ENCODE measurements at places on chromosomes 5 and 9.
A peak's percentile ranks its signal among the peaks of the same experiment; 100 is the strongest.

DNA sequence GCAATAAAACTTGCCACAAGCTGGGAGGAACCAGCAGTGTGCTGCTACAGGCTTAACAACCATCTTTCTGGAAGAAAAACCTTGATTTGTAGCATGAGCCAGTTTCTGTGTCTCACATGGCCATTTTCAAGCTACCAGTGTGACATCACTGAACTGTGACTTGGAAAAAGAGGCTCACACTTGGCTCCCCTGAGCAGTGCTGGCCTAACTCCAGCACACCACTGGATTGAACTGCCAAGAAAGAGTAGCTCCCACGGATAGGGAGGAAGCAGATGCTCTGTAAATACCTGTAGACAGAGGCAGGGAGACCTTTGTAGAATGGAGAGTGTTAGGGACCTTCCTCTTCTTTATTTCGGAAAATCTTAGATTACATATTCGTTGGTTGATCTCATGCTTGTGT lies 197.9 kb downstream of the SH3GL2 start:
- DNase-seq, result no peak

DNA sequence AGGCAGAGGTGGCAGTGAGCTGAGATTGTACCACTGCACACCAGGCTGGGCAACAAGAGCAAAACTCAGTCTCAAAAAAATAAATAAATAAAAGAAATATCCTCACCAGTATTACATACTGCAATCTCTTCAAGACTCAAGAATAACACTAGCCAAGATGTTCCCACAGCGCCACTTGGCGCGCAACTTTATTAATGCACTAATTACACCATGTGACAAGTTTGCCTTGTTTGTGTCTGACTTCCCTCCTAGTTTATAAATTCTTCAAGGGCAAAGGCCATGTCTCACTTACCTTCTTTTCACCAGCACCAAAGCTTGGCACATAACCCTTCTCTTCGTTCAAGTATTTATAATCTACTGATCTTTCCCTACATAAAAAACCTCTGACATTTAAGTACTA lies 4.8 kb downstream of the SKP1 start:
- no peak for DNase-seq

- no peak for DNase-seq
Measured at GRCh38 chr5:75574791-75575190, 36.5 kb upstream of the ANKDD1B start.

DNA sequence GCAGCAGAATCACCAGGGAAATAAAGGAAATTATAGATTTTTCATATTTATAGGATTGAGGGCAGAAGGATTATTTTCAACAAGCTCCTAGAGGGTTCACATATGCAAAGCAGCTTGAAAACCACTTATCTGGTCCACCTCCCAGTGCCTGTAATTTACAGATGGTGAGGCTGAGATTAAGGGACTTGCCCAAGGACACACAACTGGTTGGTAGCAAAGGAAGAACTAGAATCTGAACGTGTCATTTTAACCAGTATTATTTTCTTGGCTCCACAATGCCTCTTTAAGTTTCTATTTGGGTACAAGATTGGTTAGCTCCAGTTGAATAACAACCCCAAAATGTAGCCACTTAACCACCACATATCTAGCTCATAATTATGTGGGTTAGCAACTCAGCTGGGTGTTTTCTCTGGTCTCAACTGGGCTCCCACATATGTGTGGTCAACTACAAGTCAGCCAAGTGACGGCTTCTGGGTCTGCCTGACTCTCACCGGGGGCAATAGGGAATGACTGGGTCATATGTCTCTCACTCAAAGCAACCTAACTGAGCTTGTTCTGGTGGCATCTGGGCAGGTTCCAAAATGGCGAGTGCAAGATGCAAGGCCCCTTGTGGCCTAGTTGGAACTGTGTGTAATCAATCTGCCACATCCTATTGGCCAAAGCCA lies 127.7 kb downstream of the ZDHHC21 start:
- no peak for DNase-seq

DNA sequence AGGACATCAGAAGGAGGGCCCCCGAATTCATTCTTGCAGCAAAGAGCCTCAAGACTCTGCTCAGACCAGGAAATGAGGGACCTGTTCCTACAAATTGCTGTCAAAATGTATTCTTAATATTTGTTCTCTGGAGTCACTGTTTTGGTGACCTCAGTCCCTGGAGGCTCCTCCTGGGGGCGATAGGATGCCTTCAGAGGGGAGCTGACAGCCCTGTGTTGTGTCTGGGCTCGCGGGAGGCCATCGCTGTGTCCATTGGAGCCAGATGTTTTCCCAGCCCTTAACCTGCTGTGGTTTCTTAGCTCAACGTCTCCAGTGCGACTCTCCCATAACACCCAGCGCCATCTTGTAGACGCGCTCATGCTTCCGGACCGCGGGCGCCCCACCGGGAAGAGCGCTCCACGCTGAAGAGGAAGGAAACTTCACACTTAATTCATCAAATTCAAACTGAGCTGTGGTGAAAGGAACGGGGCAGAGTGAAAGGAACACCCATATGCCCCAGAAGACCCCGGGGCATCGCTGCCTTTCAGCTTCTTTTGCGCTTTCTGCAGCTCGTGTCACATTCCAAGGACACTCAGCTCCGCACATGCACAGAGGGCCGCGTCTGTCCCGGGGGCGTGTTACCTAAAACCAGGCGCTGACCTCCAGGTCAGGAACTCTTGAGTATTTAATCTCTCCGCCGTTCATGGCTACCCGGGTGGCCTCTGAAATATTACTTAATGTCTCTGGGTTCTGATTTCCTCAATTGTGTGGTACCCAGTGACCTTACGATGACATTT lies 112.3 kb upstream of the GDNF start:
- DNase-seq, result no peak

- no peak for DNase-seq
Measured at GRCh38 chr9:91899594-91899993, 50.4 kb downstream of the ROR2 start.

GRCh38 chr9:120742951-120743416 lies 28.7 kb upstream of the MEGF9 start:
- no peak for DNase-seq

DNA sequence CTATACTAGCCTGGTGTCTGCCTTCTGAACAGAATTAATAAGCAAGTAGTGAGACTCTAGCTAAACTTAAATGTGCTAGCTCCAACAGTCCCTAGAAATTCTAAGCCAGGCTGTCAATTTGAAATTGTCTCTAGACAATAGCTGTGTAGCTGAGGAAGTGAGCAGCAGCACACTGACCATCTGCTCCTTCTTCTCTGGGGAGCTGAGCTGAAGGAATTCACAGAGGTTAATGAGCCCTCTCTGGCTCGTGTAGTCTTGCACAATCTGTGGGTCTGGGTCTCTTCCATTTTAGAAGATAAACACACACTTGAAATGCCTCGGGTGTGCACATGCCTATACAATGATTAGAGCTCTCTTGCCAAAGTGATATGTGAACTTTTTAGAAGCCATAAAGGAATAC lies 63.5 kb upstream of the BARX1 start:
- no peak for DNase-seq

DNA sequence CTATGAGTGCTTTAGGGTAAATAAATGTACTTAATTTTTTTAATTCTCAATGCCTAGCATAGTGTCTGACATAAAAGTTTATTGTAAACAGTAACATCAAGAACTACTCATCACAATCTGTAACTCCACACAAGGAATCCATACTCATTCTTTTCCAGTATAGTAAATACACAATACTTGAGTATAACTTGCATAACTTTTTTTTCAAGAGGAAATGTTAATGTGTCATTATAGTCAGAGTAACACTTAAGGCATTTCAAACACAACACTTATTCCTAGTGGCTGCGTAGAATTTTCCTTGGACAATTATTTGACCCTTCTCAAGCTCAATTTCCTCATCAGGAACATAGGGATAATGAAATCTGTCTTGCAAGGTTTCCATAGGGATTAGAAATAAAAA lies 584.3 kb downstream of the CAAP1 start:
- DNase-seq, result no peak

- no peak for DNase-seq
Measured at GRCh38 chr5:82358457-82358856, 80.3 kb upstream of the RPS23 start.

DNA sequence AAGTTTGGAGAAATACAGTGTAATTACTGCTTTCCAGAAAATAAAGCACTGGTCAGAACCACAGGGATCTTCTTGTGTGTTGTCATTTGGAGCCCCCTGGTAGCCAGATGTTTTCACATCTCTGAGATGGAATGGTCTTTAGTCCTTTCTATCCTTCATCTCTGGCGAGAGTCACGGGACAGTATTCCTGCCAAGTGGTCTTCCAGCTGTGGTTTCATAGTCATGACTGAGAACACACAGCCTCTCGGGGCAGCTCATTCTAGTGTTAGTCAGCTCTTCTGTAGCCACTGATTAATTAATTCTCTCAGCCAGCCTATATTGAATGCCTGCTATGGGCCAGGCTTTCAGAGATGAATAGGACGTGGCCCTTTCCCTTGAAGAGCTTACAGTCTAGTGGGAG lies 34.1 kb downstream of the HMGXB3 start:
- no peak for DNase-seq

DNA sequence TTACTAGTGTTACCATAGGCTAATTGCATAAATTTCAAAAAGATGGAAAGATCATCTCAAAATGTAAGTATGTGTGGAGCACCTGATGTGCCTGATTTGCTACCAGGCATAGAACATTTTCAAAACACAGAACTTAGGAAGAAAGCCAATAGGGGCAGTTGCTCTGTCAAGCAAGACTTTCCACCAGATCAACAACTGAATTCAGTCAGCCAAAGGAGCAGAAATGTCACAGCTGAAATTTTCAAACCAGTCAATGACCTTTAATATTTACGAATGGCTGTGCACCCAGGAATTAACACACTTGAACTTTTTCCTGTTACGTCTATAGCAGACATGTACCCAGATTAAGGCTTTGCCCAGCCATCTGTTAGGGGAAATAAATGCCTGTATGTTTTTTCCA lies 452.8 kb upstream of the PTGER4 start:
- no peak for DNase-seq

- no peak for DNase-seq
Measured at GRCh38 chr5:173274771-173275170, 39.8 kb upstream of the NKX2-5 start.

GRCh38 chr5:118863345-118863744 lies 125.0 kb downstream of the DTWD2 start:
- no peak for DNase-seq

DNA sequence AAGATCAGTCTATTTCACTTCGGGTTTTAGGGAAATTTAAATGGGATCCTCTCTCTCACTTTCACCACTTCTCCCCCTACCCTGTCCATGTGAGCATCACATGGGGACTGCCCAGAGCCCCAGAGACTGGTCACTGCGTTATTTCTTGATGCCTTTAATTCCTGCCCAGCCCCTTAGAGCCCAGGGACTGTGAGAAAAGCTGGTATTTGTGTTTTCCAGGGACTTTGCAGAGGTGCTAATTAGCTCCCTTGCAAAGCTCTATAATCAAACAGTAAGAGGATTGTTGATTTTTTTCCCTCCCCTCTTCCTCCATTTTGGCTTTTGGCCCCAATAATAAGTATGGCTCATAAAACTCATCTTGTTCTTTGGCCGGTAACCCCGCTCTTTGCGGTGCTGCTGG lies 35.6 kb downstream of the NTRK2 start:
- DNase-seq, result peak; percentile 22

DNA sequence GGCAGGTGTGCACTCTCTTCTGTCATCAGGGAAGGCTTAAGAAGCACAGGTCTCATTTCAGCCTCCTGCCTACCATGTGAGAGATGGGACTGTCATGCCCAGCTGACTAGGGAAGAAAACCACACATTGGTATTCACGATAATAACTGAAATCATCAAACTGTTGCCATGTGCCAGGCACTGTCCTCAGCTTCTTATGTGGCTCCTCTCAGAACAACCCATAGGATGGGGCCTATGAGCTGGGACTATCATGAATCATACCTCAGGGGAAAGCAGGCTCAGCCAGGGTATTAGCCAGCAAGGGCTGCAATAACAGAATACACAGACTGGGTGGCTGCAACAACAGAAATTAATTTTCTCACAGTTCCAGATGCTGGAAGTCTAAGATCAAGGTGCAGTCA lies 3.3 kb downstream of the AFAP1L1 start:
- DNase-seq, result no peak

GRCh38 chr5:157600252-157600651 lies 24.7 kb upstream of the ADAM19 start:
- DNase-seq, result no peak

DNA sequence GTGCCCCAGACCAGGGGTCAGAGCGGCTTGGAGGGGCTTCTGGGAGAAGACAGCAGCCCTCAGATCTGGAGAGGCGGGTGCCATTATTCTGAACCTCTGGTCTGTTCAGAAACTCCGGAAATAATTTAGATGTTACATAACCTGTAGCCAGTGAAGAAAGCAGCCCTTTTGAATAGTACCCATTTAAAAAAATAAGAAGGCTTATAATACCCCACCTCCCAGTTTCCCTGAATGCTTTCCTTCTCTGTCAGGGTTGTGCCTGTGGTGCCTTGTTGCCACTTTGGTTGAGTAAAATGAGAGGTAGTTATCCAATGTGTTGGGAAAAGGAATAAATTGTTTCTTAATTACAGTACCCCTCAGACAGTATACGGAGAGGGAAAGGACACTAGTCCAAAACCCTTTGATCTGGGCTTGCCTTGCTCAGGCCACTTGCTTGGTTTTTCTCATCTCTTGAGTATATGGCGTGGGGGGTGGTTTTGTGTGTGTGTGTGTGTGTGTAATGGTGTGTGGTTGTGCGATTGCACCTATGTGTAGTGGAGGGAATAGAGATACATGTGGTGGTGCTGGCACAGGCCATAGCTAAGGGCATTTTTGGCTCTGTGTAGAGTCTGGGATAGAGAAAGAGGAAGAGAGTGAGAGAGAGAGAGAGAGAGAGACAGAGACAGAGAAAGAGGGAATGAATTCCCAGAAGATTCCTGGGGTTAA lies 59.1 kb upstream of the TLR4 start:
- DNase-seq, result no peak

DNA sequence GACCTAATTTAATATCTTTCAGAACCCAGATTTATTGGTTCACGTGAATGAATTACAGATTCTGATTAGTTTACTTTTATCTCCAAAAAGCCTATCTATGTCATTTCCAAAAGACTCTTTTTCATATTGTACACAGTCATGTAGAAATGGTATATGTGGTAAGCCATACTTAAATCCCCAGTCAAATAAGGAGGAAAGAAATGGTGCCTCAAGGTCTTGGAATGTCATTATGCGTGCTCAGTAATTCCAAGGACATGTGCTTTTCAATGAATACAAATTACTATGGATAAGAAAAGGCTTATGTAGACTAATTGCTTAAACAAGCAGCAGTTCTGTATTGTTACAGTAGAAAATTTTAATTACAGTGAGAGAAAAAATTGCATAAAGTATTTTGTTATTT lies 64.1 kb upstream of the TYRP1 start:
- DNase-seq, result no peak

- DNase-seq, result no peak
Measured at GRCh38 chr5:150180241-150181026, 9.4 kb upstream of the SLC6A7 start.

Data from NCI-H2081 treated with DMSO at 0.1 percent for 48 hours (cell line).